Activated CD4-positive, alpha-beta T cell treated with anti-CD3 and anti-CD28 coated beads, Interleukin-2, Interleukin-6, amounts not matched to agents 100 ng/mL and 50 ng/mL, durations not matched to agents 16 hours and 8 hours (primary cell): ENCODE measurements at places on chromosomes 16 and 17.

GRCh38 chr16:11097094-11097786 lies 152.9 kb downstream of the CLEC16A start:
- DNase-seq = no peak

- DNase-seq = no peak
These were observed 37.1 kb downstream of the YWHAE start for GRCh38 chr17:1362964-1363363.

- no peak for DNase-seq
These were observed 54.2 kb downstream of the CRISPLD2 start for GRCh38 chr16:84874004-84874435.

GRCh38 chr17:29089601-29090044 lies 46.7 kb downstream of the PIPOX start:
- no peak for DNase-seq

DNA sequence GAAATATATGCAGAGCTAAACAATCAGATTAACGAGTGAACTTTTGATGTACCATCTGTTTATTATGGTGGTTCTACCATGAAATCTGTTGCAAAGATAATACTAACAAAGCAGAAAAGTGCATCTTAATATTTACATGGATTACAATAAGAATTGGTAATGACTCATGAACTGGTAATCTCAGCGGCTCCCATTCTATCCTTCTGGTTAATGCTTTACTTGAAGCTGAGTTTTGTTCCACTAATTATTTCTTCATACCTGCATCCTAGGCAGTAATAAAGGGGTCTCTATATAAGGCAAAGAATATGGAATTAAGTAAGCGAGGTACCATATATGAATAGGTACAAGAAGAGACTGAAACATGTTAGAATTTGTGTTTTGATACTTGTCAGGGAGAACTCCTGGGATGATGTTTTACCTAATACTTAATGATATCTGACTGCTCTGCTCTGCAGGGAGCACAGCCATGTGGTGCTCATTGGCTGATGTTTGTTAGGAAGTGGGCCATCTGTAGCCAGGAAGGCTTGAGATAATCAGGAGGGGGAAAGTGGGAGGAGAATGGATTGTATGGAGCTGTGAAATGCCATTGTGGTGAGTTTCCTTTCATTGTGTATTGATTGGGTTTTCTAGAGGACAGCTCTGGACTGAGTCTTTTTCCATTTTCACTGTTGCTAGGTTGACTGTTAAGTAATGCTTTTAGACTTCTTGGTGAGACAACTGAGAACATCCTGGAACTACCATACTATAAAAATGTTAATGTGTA lies 52.6 kb downstream of the MAP2K6 start:
- DNase-seq = no peak

- no peak for DNase-seq
These were observed 724.2 kb upstream of the CDH8 start for GRCh38 chr16:62760398-62760797.

GRCh38 chr17:4329838-4330237 lies 36.6 kb downstream of the UBE2G1 start:
- no peak for DNase-seq

- peak; percentile 75 for DNase-seq
These were observed 239.9 kb downstream of the PRKCA start for GRCh38 chr17:66542129-66542966.

- no peak for DNase-seq
These were observed 8.9 kb downstream of the MYH10 start for GRCh38 chr17:8621585-8621984.

GRCh38 chr17:62791235-62791734 lies 16.8 kb downstream of the MARCHF10 start:
- no peak for DNase-seq
